ENCODE measurements at places on chromosomes 12 and 14.

GRCh38 chr14:99596772-99597171, 7.2 kb downstream of the CCDC85C start:
- DNase-seq: no peak

GRCh38 chr12:53869500-53869899, 69.1 kb upstream of the HOXC13 start:
- DNase-seq: no peak

- DNase-seq: no peak
These were observed 71.1 kb upstream of the SYT1 start for GRCh38 chr12:78793491-78793890.

GRCh38 chr12:43805149-43805859, 813 bp downstream of the TWF1 start:
- DNase-seq: peak; percentile 34

DNA sequence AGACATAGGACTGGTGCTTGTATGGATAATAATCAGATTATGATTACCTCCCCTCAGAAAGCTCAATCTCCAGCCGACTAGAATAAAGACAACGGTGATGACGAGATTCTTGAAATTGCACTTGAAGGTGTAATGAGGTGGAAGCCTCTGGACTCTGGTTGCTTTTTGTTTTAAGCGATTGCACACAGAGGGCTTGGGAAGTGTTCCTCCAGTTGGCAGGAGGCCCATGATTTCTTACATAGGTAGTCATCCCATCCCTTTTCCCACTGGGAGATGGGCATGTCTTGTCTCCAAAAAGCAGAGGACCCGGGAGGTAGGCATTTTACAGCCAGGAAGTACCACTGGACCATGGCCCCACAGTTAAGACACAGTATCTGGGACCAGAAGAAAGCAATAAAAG, 165.7 kb upstream of the FKBP4 start:
- DNase-seq: no peak

DNA sequence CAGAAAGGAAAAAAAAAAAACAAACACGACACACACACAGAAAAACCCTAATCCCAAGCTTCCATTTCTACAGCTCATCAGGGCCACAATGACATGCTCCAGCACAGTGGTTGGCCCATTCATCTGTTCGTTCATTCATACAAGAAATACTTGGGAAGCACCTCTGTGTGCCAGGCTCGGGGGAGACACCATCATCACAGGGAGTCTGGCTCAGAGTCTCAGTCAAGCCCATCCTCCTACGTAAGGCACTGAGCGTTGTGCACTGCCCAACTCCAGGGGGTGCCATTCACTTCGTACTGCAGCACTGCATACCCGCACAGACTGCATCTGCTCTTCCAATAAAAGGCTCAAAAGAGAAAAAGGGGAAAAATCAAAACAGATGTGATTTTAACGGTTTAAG, 15.3 kb downstream of the VPS37B start:
- DNase-seq: no peak

DNA sequence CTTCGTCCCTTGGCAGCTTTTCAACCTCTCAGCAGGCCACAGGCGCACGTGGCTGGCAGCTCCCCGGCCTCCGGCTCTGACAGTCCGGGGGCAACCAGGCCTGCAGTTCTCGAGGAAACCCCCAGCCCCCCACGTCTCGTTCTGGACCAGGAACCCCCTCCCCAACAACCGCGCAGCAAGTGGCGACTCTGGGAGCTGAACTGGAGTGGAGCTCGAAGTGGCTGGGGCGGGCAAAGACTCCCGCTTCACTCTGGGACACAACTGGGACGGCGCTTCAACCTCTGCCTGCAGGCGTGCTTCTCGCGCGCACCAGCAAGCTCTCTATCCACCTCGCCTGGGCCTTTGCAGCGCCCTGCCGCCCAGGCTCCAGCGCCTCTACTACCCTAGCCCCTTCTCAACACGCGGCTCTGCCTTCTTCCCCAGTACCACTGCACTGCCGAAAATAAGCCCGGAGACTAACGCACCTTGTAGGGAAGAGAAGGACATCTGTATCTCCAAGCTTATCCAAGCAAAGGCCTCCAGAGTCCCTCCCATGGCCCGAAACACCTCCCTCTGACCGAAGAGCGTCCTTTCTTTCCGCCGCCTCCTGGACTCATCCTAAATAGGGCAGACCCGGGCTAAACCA, 2.4 kb upstream of the NKX2-1 start:
- no peak for DNase-seq

- peak; percentile 51 for DNase-seq
These were observed 115.9 kb upstream of the TMPO start for GRCh38 chr12:98399532-98399931.

- DNase-seq: no peak
These were observed 6.5 kb downstream of the TMEM253 start for GRCh38 chr14:21107283-21107800.

DNA sequence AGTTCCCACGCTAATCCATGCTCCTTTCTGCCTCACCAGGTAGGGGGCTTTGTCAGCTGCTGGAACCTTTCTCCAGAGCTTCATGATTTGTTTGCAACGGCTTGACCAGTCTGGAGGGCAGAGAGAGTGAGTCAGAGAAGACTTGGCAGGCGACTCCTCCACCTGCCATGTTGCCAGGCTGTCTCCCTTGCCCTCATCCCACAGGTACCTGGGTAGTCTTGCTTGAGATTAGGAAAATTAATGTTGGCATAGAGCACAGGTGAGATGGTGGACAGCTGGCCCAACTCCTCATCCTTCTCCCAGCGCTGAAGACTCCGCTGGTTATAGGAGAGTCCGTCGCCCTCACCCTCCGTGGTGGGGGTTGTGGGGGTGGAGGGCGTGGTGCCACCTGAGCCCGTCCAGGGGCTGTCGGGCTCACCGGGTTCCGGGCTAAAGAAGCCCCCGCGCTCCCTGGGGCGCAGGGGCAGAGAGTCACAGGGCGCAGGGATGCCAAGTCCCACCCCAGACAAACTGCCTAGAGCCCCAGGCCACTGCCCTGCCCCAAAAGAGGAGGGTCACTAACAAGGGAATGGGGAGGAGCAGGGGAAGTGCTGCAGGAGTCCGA, 18.6 kb downstream of the KMT2D start:
- DNase-seq: no peak

GRCh38 chr14:22300646-22301045, 288.4 kb downstream of the DAD1 start:
- no peak for DNase-seq

GRCh38 chr14:33134975-33135374, 196.3 kb downstream of the NPAS3 start:
- DNase-seq: no peak

DNA sequence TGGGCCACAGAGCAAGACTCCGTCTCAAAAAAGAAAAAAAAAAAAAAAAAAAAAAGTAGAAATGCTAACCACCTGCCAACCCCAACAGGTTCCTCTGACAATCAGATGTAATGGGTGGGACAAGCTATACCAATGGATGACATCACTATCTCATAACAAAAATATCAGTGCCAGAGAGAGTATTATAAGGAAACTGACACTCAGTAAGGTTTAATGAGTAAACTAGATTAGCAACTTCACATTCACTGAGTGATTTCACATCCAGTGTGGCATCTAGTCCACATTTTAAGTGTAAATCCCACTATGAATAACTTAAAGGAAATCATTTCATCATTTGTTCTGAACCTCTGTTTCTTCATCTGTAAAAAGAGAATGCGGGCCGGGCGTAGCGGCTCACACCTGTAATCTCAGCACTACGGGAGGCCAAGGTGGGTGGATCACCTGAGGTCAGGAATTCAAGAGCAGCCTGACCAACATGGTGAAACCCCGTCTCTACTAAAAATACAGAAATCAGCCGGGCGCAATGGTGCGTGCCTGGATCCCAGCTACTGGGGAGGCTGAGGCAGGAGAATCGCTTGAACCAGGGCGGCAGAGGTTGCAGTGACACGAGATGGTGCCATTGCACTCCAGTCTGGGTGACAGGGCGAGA, 1.8 kb downstream of the SART3 start:
- no peak for DNase-seq

DNA sequence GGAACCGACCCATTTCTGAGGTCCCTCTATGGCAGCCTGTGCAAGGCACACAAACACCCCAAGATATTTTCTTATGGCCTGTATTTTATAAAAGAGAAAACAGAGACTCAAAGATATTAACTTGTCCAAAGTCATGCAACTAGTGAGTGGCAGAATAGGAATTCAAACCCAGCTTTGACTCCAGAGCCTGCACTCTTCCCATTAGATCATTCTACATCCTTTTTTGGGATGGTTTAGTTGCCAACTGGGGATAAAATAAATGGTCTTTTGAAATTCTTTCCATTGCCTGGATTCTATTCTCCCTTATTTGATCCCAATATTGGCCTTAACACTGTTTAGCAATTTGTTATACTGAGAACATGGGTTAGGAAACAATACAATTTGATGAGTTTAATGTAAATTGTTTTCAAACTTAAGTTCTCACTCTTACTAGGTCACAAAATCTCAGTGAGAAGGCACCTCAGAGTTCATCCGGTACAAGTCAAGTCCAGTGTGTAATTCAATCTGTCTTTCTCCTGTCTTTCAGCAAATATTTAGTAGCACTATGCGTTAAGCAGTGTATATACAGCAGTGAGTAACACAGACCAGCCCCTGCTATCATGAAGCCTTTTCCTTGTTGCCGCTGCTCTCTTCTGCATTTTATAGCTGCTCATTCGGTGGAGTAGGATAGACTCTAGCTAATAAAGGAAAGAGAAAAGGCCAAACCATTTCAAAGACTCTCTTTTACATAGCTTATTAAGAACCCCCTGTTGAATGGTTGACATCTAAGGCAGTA, 162.1 kb upstream of the IFNG-AS1 start:
- DNase-seq: no peak

DNA sequence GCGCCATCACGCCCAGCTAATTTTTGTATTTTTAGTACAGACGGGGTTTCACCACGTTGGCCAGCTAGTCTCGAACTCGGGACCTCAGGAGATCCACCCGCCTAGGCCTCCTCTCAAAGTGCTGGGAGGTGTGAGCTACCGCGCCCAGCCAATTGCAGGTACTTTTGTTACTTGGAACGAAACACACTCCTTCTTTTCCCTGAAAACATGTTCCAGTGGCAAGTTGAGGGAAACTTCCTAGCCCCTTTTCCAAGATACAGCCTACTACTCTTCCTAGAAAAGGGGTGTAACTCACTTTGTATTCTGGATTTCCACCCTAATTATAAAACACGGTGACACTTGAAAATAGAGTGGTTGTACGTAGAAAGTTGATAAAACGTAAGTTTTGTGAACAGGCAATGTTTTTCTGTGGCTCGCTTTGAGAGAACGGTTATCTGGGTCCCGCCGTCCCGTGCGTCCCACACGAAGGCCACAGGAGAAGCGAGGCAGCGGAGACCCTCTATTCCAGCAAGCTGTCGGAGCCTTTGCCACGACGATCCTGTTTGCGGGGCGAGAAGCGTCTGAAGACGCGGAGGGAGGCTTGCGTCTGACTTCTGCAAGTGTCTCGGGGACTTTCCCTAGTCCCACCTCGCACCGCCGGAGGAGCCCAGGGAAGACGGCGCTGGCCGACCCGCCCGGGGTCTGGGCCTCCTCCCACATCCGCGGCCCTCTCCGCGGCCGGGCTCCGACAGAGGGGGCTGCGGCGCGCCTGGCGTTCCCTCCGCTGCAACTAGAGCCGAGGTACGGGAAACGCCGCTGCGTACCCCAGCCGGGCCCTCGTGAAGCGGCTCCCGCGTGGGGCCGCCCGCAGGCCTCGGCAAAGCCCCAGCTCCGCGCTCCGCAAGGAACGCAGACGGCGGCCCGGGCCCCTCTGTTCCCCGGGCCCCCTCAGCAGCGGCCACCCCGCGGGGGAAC, 745 bp downstream of the CDCA4 start:
- DNase-seq: peak; percentile 76

GRCh38 chr12:56046027-56046780, 4.5 kb downstream of the RPS26 start:
- DNase-seq: no peak

- no peak for DNase-seq
These were observed 2.1 kb downstream of the VASH1 start for GRCh38 chr14:76763096-76764041.

DNA sequence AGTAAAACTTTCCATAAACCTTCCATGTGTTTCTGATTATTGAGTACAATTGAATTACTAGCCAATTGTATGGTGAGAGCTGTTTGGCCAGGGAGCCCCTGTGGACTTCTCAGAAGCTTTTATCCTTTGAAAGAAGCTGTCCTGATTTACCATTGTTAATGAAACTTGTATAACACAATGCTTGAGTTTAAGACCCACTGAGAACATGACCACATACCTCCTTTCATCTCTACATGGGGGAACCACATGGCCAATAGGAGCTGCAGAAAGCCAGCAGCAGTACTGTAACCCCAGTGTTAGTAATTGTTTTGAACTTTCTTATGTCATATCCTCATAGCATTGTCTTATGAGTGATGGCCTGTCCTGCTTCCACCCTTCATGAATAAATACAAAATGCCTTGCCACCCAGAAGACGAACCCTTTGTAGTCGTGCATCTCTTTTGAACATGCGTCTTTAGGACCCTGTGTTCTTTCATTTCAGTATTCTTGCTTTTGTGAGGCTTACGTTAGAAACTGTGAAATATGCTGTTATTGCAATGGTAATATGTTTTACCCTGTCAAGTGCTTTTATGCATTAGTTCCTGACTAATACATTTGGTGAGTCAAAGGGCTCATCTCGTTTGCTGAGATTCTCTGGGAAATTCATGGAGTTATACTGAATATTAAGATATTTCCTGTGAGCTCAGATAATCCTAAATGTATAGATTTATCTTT, 815.7 kb downstream of the NRXN3 start:
- no peak for DNase-seq

- DNase-seq: no peak
These were observed 51.8 kb downstream of the MSRB3 start for GRCh38 chr12:65330331-65330730.

DNA sequence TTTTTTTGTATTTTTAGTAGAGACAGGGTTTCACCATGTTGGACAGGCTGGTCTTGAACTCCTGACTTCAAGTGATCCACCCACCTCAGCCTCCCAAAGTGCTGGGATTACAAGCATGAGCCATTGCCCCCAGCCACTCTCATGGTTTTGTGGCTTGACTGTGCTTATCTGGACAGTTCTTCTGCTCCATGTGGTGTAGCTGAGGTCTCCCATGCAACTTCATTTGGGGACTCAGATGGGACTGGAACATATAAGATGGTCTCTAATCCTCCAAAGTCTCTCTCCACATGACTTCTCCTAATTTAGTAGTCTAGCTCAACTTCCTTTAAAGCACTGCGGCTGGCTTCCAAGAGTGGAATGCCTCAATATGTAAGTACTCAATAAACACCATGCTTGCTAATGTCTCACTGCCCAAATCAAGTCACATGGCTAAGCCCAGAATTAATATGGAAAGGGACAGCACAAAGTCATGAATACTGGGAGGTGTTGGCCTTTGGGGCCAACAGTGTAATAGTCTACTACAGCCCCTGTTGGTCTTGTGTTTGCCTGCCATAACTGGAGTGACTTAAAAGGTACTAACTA, 7.4 kb downstream of the INHBC start:
- no peak for DNase-seq
